ENCODE measurements at places on chromosomes 7 and 10. TPM values are rescaled to one million over a fixed set of nuclear protein-coding genes. Genes with fewer than 3 reads are reported as not detected.

Gene PIP
- total RNA-seq = not detected

Gene COBL
- 48.1 TPM for total RNA-seq

Gene HMX3
- not detected for total RNA-seq

Gene EGFR
- 87.4 TPM for total RNA-seq

Gene LRIT1
- not detected for total RNA-seq

Gene UPK3B
- 6.0 TPM for total RNA-seq

Gene AGAP3
- total RNA-seq = 73.4 TPM

DNA sequence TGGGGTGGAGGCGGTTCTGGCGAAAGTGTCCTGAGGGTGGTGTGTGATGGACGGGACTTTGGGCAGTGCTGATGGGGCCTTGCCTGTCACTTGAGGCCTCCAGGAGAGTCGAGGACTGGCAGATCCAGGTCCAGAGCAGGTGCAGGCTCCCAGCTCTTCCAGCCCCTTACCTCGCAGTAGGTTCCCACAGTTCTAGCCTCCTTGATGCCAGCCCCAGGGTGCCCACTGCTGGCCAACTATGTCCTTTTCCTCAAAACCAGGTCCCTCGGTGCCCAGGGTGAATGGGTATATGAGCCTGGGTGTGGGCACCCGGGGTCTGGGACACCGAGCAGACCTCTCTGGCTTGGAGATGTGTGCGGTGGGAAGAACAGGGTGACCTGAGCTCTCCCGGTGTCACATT, 8.3 kb downstream of the FAM20C start:
- no peak for DNase-seq

- DNase-seq = no peak
These were observed 56.1 kb upstream of the SH2B2 start for GRCh38 chr7:102230593-102230992.

DNA sequence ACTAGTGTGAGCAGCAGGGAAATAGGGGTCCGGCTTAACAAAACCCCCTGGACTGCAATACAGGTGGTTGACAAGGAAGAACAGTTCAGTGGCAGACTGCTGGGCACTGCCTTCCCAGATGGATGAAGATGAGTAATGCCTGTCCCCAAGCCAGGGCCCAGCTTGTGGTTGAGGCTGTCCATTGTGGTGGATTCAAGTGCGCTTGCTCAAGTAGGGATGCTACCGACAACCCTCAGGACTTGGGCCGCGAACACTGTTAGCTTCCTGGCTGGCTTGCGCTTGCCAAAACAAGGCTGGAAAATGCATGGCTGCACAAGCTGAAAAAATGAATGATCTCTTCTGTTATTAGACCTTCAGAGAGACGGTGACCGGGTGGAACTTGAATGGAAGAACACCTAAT, 116.1 kb upstream of the ACBD5 start:
- no peak for DNase-seq

GRCh38 chr10:44368637-44369036, 16.3 kb downstream of the CXCL12 start:
- no peak for DNase-seq

DNA sequence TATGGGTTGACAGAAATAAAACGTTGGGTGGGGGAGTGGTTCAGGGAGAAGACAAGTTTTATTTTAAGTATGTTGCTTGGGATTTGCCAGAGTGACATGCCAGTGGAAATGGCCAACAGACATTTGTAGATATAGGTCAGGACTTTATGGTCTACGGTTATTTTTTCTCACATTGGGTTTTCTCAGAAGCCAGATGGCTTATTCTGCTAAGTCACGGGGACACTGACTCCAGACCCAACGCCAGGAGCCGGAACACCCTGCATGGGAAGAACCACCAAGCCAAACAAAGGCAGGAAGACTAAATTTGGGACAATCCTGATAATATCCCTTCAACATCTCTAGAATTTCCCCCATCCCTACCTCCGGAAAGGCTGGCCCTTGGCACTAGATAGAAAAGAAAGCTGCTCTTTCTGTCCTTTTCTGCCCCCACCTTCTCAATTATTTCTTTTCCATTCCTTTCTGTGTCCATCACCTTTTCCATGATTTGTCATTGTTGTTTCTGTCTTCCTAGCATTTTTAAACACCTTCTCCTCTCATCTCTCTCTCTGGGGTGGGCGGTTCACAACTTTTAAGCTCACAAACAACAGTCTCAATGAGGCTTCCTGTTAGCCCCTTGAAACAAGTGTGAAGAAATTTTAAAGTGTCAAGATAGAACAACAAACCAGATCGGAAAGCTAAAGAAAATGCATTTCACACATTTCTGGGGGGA, 44.7 kb downstream of the TBXAS1 start:
- no peak for DNase-seq

DNA sequence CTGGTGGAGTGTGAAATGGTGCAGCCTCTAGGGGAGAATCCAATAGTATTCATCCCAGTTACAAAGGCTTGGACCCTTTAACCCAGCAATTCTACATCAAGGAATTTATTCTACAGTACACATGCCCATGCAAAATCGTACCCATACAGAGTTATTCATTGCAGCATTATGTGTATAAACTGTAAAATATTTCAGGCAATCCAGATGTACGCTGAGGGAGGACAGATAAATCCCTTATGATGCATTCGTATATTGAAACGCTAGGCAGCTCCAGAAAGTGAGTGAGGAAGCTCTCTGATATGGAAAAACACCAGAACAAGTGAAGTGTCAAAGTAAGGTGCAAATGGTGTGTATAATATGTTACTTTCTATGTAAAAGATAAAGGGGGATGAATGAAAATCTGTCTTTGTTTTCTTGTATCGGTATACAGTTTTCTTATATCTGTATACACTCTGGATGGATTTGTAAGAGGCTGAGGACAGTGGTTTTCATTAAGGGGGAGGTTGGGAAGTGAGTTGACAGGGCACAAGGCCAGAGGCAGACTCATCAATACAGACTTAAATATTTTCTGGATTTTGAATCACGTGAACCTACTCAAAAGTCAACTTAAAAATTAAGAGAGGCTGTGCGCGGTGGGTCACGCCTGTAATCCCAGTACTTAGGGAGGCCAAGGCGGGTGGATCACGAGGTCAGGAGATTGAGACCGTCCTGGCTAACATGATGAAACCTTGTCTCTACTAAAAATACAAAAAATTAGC, 17.1 kb downstream of the VWA2 start:
- DNase-seq = no peak

DNA sequence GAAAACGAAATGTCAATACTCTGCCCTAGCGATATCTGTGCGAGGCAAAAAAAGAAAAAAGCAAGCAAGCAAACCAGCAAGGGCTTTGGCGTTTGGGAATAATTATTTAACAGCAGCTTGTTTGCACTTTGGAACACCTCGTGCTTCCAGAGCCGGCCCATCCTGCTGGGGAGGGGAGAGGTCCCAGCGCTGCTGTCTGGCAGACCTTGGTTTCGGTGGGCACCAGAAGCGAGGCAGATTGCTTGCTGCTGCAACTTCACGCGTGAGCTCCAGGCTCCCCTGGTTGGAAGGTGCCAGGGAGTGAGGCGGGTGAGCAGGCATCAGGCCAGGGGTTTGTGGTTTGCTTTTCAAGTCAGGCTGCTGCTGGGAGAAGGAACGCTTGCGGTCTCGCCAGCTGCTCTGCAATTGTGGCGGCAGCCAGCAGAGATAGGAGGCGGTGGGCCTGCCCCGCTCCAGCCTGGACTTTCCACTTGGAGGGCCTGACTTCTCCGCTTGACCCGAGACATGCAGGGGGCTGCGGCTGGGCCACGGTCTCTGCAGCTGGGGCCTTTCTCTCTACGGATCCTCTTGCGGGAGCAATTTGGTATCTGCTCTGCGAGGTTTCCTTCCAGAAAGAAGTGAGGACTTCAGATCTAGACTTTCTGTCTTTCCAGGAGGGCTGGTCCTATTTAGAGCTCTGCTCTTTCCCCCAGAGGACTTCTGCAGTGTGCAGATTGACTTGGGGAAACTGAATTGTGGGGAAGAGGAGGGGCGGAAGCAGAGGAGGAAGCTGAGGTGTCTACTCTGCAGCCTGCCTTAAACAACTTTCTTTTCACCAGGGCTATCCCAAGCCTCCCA, 131.4 kb downstream of the PRPF18 start:
- DNase-seq = peak; percentile 64

DNA sequence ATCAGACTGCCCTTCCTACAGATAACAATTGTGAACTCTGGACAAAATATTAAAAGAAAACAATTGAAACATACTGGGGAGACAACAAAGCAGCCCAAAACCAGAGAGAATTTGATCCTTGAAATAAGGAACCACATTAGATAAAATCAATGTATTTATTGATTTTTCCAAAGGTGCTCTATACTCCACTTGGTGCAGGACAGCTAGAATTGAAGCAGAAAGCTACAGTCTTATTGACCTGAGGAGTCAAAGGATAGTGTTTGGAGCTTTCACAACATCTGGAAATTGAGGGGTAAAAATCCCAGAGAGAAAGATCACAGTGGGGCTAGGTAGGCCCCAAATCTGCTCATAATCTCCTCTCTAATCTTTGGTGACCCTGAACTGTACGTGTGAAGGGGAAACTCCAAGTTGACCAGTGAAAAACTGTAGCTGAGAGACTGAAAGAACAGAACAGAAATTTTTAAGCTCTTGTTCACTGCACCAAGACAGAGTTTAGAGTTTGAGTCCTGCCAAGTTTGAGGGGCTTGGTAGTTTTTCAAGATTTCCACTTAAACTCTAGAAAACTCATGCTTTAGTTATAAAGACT, 70.2 kb downstream of the SAMD9 start:
- no peak for DNase-seq

DNA sequence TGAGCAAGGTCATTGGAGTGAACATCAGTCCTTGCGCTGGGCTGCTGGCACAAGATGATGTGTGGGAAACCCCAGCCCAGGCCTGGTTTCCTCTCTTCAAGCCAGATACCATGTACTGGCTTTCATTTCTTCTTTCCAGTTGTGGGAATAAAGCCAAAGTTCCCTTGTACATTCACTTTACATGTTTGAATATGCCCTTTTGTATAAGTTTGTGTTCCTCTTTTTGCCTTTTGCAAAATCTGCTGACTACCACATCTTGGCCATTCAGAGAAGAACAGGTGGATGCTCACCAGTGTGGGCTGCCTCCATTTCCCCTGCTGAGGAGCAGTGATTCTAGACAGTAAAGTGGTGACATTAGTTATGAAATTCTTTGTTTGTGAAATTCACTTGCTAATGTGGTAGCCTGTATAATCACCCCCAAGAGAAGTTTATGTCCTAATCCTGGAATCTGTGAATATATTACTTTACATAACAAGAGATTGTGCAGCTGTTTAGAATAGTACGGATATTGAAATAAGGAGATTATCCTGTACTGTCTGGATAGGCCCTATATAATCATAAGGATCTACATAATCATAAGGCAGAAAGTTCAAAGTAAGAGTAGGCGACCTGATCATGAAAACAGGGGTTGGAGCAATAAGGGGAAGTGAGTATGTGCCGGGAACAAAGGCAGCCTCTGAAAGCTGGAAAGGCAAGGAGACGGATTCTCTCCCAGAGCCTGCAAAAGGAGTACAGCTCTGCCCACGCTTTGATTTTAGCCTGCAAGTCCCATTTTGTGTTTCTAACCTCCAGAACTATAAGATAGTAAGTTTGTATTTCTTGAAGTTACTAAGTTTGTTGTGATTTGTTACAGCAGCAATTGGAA, 18.8 kb upstream of the AOAH start:
- no peak for DNase-seq

DNA sequence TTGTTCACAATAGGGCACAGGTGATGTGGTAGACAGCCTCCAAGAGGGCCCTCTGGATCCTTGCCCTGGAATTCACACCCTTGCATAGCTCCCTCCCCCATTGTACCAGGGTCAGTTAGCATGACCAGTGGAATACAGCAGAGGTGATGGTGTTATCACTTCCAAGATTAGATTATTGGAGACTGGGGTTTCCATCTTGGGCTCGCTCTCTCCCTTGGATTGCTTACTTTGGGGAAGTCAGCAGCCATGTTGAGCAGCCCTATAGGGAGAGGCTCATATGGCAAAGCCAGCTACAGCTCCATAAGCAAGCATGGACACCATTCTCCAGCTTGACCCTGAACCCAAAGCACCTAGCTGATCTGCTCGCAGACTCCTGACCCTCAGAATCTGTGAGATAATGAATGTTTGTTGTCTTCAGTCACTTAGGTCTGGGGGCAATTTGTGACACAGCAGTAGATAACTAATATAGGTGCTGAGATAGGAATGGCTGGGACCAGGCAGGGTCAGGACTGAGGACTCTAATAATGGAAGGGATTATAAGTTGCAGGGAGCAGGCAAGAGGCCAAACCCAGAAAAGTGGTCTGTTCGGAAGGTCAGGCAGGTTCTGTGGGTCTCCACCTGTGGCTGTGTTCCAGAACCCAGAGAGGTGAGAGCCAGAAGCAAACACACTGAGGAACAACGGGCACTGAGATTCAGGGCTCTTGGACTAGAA, 22.9 kb downstream of the TBXAS1 start:
- DNase-seq = no peak

DNA sequence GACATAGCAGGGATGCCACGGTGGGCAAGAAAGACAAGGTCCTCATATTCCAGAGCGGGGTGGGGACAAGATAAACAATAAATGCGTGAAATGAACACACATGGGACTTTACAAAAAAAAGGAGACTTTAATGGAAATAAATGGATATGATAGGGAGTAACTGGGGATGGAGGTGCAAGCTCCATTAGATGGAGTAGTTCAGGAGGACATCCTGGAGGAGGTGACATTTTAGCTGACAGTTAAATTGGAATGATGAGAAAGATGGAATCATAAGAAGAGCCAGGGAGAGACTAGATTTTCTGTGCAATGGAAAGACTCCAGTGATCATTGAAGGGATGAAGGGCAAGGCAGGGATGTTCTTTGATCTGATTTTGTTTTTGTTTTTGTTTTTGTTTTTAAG, 83.6 kb upstream of the MYL10 start:
- no peak for DNase-seq

DNA sequence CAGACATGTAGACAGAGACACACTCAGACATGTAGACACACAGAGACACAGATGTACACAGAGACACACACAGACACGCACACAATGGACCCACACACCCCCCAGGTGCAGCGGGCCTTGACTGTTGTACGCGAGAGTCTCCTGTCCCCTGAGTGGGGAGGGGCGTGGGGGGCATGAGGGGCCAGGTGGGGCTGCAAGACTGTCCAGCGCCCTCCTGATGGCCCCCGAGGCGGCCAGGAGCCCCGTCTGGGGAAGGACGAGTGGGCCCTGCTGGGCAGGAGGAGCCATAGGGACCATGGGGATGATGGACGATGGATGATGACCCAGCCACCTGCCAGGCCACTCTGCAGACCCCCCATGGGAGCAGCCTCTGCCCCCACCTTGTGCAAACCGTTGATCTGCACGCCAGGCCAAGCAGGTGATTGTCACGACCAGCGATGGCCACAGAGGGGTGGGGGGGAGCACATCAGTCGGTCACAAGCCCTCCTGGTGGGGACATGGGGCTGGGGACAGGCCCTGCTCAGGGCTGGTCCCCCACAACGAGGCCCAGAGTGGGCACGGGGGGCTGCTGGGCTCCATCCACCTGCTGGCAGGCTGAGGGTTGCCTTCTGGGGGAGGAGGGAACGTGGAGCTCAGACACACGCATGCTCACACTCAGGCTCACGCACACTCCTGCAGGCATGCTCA, 11.6 kb downstream of the VENTX start:
- peak; percentile 16 for DNase-seq

- DNase-seq = peak; percentile 58
These were observed 60.9 kb downstream of the SPOCK2 start for GRCh38 chr10:72027498-72027897.

- no peak for DNase-seq
These were observed 12.8 kb upstream of the SH3PXD2A start for GRCh38 chr10:103868200-103868599.
